Glutamatergic neuron (in vitro differentiated cells): ENCODE measurements at places on chromosomes 4 and X. TPM values are rescaled to one million over a fixed set of nuclear protein-coding genes. Genes with fewer than 3 reads are reported as not detected.

DNA sequence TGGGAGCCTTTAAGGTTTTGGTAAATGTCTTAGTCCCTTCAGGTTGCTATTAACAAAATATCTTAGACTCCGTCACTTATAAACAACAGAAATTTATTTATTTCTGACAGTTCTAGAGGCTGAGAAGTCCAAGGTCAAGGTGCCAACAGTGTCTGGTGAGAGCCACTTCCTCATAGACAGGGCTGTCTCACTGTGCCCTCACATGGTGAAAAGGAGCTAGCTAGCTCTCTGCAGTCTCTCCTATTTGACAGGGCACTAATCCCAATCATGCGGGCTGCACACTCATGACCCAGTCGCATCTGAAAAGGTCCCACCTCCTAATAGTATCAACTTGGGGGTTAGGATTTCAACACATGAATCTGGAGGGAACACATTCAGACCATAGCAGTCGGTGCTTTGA is 63.4 kb upstream of the KLF3 start:
- no peak for DNase-seq

DNA sequence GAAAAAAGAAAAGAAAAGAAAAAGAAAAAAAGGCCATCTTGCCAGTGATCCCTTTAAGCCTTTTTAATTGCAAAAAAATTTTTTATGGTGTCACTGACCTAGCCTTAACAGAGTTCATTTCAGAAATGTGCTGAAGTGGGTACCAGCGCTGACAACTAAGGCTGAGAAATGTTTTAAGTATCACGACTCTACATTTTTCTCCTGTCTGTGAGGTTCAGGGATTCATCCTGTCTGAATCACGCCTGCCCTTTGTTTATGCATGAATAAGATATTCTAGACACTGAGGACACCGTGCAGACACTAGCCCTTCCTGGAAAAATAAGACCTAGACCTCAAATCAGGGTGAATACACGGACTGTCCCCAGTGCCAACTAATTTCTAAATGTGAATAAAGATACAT is 154.4 kb upstream of the NOCT start:
- DNase-seq = no peak

DNA sequence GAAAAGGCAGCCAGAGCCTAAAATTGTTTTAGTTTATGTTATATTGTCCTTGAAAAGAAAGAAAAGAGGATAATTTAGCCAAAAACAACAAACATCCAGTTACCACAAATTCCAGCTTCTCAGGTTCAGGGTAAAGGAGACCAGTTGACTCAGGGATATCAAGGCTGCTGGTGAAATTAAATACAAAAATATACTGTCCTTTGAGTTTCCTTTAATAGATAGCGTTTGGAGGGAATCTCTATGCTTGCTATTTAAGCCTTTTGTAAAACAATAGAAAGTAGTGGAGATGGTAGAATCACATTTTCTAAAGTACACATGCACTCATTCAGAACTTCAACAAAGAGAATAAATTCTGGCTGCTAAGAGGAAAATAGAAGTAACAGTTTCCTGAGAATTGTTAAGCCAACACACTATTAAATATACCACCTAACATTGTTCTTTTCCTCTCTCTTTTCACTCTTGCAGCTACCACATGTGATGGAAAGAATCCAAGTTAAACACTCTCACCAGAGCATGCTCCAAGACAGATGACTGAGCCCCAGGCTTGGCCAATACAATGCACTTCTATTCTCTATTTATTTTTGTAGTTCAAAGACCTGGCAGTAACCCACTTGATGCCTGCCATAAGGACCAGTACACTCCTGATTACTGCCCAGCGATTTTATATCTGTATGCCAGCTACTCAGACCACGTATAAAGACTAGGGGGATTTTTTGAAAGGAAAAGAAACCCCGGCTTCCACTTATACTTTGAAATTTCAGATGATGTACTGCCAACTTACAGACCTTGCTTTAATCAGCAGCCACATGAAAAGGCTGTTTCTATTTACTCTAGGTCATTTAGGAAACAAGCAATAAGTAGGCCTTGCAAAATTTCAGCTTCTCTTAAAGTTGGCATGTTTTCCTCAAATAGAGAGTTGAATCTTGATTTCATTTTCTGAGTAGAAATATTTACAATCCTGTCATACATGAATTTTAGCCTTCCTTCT is 756.9 kb downstream of the FAT4 start:
- no peak for DNase-seq

GRCh38 chrX:74521961-74522751 is 92.3 kb downstream of the RLIM start:
- DNase-seq = no peak

The CABS1 gene
- total RNA-seq = not detected

The HPGD gene
- total RNA-seq = 0.64 TPM
